ENCODE measurements at places on chromosomes 5 and 9. TPM values are rescaled to one million over a fixed set of nuclear protein-coding genes. Genes with fewer than 3 reads are reported as not detected.

SLC23A1 gene
- total RNA-seq: 1.4 TPM

PLCXD3 gene
- 0.21 TPM for total RNA-seq

CYSRT1 gene
- total RNA-seq: 4.7 TPM

ADAMTS13 gene
- 0.30 TPM for total RNA-seq

PIP5K1B gene
- total RNA-seq: not detected

NUTM2F gene
- total RNA-seq: not detected

TRPM6 gene
- 2.5 TPM for total RNA-seq

C5orf24 gene
- total RNA-seq: 24.5 TPM

GLDC gene
- total RNA-seq: 14.9 TPM

PCDHB16 gene
- 0.05 TPM for total RNA-seq

OBP2B gene
- total RNA-seq: not detected

CTNNAL1 gene
- total RNA-seq: 52.7 TPM

ERCC6L2 gene
- total RNA-seq: 10.5 TPM

CTSL gene
- total RNA-seq: 618 TPM

SVEP1 gene
- total RNA-seq: 2.3 TPM

HAND1 gene
- total RNA-seq: 0.34 TPM

SIL1 gene
- total RNA-seq: 22.3 TPM

UQCRQ gene
- total RNA-seq: 404 TPM

CCDC69 gene
- total RNA-seq: 1.5 TPM

TLX3 gene
- not detected for total RNA-seq

TMOD1 gene
- total RNA-seq: 2.0 TPM

TMC1 gene
- total RNA-seq: not detected

NKD2 gene
- total RNA-seq: 23.2 TPM

HTR1A gene
- not detected for total RNA-seq

RALGPS1 gene
- 1.9 TPM for total RNA-seq

TNIP1 gene
- total RNA-seq: 185 TPM

SPATA31D4 gene
- total RNA-seq: not detected

SLC4A9 gene
- total RNA-seq: not detected

FAM151B gene
- total RNA-seq: 1.3 TPM

PRLR gene
- 0.02 TPM for total RNA-seq

PCDHGB2 gene
- total RNA-seq: 0.11 TPM

CDH6 gene
- 0.12 TPM for total RNA-seq

SHOC1 gene
- 0.02 TPM for total RNA-seq

PDCD1LG2 gene
- 0.25 TPM for total RNA-seq

GPR150 gene
- total RNA-seq: 0.13 TPM

KLHL3 gene
- 0.07 TPM for total RNA-seq

LURAP1L gene
- 28.2 TPM for total RNA-seq

CDH18 gene
- total RNA-seq: not detected

Measured in A549 treated with dexamethasone at 1 μM for 4 hours (cell line).